ENCODE measurements at places on chromosomes 6 and 20.

- peaks cover 41% of the 10 kb centered on the region for H3K4me1 ChIP-seq
- DNase-seq: no peak
- H3K4me3 ChIP-seq: no peak overlapping the region
- H3K27ac ChIP-seq: no peak overlapping the region
- H3K27me3 ChIP-seq: no peaks in the 10 kb centered on the region
These were observed 71.5 kb downstream of the RPP40 start for GRCh38 chr6:4932228-4932903.

GRCh38 chr6:69774740-69775584 is 21.8 kb downstream of the LMBRD1 start:
- no peak overlapping the region for H3K4me3 ChIP-seq
- DNase-seq: no peak
- H3K4me1 ChIP-seq: peaks cover 14% of the 10 kb centered on the region
- H3K27me3 ChIP-seq: no peaks in the 10 kb centered on the region
- H3K36me3 ChIP-seq: peaks cover 32% of the 10 kb centered on the region

DNA sequence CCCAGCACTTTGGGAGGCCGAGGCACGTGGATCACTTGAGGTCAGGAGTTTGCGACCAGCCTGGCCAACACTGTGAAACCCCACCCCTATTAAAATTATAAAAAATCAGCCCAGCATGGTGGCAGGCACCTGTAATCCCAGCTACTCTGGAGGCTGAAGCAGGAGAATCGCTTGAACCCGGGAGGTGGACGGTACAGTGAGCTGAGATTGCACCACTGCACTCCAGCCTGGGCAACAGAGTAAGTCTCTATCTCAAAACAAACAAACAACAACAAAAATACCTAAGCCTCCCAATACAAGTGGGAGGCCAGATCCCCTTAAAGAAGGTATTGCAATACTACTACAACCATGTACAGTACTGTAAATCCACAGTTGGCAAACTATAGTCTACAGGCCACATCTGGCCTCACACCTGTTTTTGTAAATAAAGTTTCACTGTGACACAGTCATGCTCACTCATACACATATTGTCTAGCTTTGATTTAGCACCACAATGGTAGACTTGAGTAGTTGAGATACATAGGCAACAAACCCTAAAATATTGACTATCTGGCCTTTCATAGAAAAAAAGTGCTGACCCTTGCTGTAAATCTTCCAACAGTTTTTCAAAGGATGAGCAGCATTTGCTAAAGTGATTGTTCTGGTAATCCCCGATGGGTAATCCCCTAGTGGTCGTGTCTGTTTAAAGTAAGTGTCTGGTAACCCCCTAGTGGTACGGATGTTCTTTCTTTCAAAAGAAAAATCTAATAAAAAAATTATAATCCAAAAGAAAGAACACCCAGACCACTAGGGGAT is 202.0 kb downstream of the RNGTT start:
- DNase-seq: no peak
- peaks cover 3% of the 10 kb centered on the region for H3K36me3 ChIP-seq
- no peak overlapping the region for H3K4me3 ChIP-seq
- no peaks in the 10 kb centered on the region for H3K4me1 ChIP-seq
- H3K27me3 ChIP-seq: no peaks in the 10 kb centered on the region
- no peak overlapping the region for H3K27ac ChIP-seq

GRCh38 chr20:17558154-17558940 is 11.5 kb upstream of the DSTN start:
- peaks cover 15% of the 10 kb centered on the region for H3K4me1 ChIP-seq
- H3K27me3 ChIP-seq: no peaks in the 10 kb centered on the region
- peak; percentile 57 for DNase-seq

GRCh38 chr6:100336876-100337275 is 127.8 kb downstream of the SIM1 start:
- H3K27ac ChIP-seq: no peak overlapping the region
- peaks cover 13% of the 10 kb centered on the region for H3K27me3 ChIP-seq
- H3K4me1 ChIP-seq: no peaks in the 10 kb centered on the region
- H3K4me3 ChIP-seq: no peak overlapping the region

GRCh38 chr6:36302227-36302976 is 32.5 kb downstream of the PNPLA1 start:
- H3K36me3 ChIP-seq: no peaks in the 10 kb centered on the region
- H3K4me1 ChIP-seq: peaks cover 8% of the 10 kb centered on the region
- peak; percentile 83 for DNase-seq
- H3K4me3 ChIP-seq: no peak overlapping the region
- peaks cover 17% of the 10 kb centered on the region for H3K27me3 ChIP-seq
- H3K27ac ChIP-seq: no peak overlapping the region

DNA sequence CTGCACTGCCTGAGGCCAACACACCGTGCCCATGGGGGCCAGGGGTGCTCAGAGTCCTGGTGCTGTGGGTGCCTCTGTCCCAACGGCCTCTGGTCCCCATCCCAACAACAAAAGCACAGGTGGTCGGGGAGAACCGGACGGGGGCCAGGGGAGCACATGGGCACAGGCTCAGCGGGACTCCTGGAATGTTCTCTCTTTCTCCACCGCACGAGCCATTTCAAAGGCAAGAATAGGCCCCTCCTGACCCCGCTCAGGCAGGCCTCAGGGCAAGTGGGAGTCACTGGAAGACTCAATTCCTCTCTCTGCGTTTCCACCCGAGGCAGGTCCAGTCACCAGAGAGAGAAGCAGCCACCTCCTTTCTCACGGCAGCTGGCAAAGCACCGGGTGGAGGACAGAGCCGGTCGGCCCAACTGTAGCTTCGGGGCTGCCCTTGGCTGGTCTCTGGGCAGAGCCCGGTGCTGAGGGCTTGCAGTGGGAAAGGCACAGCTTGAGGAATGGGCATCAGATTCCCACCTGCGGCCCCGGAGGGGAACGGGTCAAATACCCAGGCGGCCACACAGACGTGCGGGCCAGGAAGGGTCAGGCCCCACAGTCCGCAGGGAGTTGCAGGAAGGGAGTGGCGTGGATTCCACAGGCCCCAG is 55.2 kb downstream of the KCNQ2 start:
- no peaks in the 10 kb centered on the region for H3K27me3 ChIP-seq
- H3K4me1 ChIP-seq: no peaks in the 10 kb centered on the region
- H3K4me3 ChIP-seq: no peak overlapping the region
- DNase-seq: no peak

DNA sequence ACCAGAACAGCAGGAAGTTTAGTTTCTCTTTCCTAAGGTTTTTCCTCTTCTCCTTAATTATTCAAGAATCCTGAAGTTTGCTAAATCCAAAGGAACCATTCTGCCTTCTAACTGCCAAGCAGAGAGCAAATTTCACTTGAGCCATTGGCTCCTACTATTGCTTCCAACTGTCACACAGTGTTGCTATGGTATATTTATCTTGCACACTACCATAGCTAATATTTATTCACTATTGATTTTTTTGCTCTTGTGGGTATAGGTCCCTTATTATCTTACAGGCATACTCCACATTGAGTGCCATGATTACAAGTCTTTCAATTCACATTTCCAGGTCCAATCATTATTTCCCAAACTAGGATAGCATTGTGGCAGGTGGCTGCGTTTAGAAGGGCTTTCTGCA is 266.7 kb upstream of the FLRT3 start:
- no peak overlapping the region for H3K27ac ChIP-seq
- no peaks in the 10 kb centered on the region for H3K36me3 ChIP-seq
- no peak overlapping the region for H3K4me3 ChIP-seq

- no peak overlapping the region for H3K27ac ChIP-seq
- no peak for DNase-seq
- H3K27me3 ChIP-seq: peaks cover 69% of the 10 kb centered on the region
- peaks cover 10% of the 10 kb centered on the region for H3K4me1 ChIP-seq
- no peak overlapping the region for H3K4me3 ChIP-seq
- H3K36me3 ChIP-seq: no peaks in the 10 kb centered on the region
These were observed 2.6 kb downstream of the DSE start for GRCh38 chr6:116373300-116373699.

- H3K4me1 ChIP-seq: peaks cover 38% of the 10 kb centered on the region
- peak overlapping the region; percentile 25 for H3K4me3 ChIP-seq
- no peak for DNase-seq
- H3K36me3 ChIP-seq: peaks cover 26% of the 10 kb centered on the region
These were observed 3.5 kb downstream of the CUL9 start for GRCh38 chr6:43185391-43185985.

GRCh38 chr6:119090256-119090655 is 11.8 kb upstream of the FAM184A start:
- H3K27me3 ChIP-seq: peaks cover 7% of the 10 kb centered on the region
- no peaks in the 10 kb centered on the region for H3K36me3 ChIP-seq
- no peak overlapping the region for H3K27ac ChIP-seq
- H3K4me1 ChIP-seq: no peaks in the 10 kb centered on the region
- no peak overlapping the region for H3K4me3 ChIP-seq

GRCh38 chr6:169310983-169311382 is 57.3 kb upstream of the THBS2 start:
- H3K4me1 ChIP-seq: no peaks in the 10 kb centered on the region
- DNase-seq: no peak
- no peak overlapping the region for H3K27ac ChIP-seq
- H3K4me3 ChIP-seq: no peak overlapping the region
- H3K27me3 ChIP-seq: peaks cover 2% of the 10 kb centered on the region

GRCh38 chr6:77030929-77031674 is 432.2 kb downstream of the HTR1B start:
- no peak for DNase-seq
- H3K36me3 ChIP-seq: no peaks in the 10 kb centered on the region
- H3K4me1 ChIP-seq: no peaks in the 10 kb centered on the region
- H3K27me3 ChIP-seq: no peaks in the 10 kb centered on the region
- no peak overlapping the region for H3K27ac ChIP-seq

GRCh38 chr20:32764005-32764960 is 2.1 kb downstream of the DNMT3B start:
- no peak overlapping the region for H3K27ac ChIP-seq
- H3K36me3 ChIP-seq: no peaks in the 10 kb centered on the region
- peaks cover 16% of the 10 kb centered on the region for H3K4me1 ChIP-seq

DNA sequence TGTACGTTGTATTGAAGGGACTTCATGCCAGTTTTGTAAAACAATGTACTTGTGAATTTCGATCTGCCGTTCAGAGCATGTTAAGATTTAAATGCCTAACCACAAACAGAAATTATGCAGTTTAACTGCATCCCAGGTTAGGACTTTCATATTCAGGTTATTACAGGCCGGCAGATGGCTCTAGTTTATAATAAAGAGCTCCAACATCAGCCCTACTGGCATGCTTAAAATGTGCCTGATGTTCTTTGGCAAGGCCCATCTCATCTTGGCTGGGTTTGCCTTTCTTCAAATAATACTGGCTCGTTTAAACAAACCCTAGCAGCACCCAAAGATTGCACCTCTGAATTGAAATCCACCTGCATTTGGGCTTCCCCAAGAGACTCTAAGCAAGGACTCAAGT is 169.3 kb upstream of the RIN2 start:
- no peak for DNase-seq
- no peaks in the 10 kb centered on the region for H3K27me3 ChIP-seq
- no peaks in the 10 kb centered on the region for H3K36me3 ChIP-seq

DNA sequence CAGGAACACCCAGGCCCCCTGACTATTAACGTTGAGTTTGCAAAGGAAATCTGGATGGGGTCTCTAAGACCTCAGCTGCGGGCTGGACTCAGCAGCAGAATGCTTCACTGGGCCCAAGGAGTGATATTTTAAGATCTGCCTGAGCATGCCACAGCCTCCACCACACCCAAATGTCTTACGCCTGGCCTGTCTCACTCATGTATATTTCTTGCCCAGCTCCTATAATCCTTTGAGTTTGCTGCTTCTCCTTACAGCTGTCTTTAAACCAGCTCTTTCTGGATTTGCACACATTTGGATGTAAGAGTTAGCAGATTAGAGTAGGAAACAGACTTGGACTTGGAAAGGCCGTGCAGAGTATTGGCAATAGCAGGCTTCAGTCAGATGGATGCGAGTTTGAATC is 16.4 kb downstream of the CASS4 start:
- H3K27me3 ChIP-seq: no peaks in the 10 kb centered on the region
- peaks cover 21% of the 10 kb centered on the region for H3K36me3 ChIP-seq
- H3K4me3 ChIP-seq: no peak overlapping the region

- no peaks in the 10 kb centered on the region for H3K27me3 ChIP-seq
- no peak for DNase-seq
- H3K36me3 ChIP-seq: peaks cover 2% of the 10 kb centered on the region
- H3K27ac ChIP-seq: no peak overlapping the region
These were observed 23.0 kb downstream of the LAMA5 start for GRCh38 chr20:62344092-62344491.

GRCh38 chr6:2099870-2100269 is 145.5 kb downstream of the GMDS start:
- H3K4me1 ChIP-seq: no peaks in the 10 kb centered on the region
- H3K27me3 ChIP-seq: peaks cover 11% of the 10 kb centered on the region
- no peak overlapping the region for H3K27ac ChIP-seq
- no peaks in the 10 kb centered on the region for H3K36me3 ChIP-seq
- no peak for DNase-seq
- H3K4me3 ChIP-seq: no peak overlapping the region

- DNase-seq: no peak
- H3K36me3 ChIP-seq: no peaks in the 10 kb centered on the region
- no peaks in the 10 kb centered on the region for H3K27me3 ChIP-seq
- H3K27ac ChIP-seq: no peak overlapping the region
- no peak overlapping the region for H3K4me3 ChIP-seq
These were observed 29.2 kb downstream of the AKAP7 start for GRCh38 chr6:131164506-131164905.

- H3K27me3 ChIP-seq: peaks cover 52% of the 10 kb centered on the region
- H3K4me1 ChIP-seq: peaks cover 24% of the 10 kb centered on the region
- H3K4me3 ChIP-seq: peak overlapping the region; percentile 52
- no peak overlapping the region for H3K27ac ChIP-seq
- peak; percentile 63 for DNase-seq
- H3K36me3 ChIP-seq: peaks cover 2% of the 10 kb centered on the region
These were observed 8.6 kb downstream of the NKX2-2 start for GRCh38 chr20:21505161-21505809.

- no peaks in the 10 kb centered on the region for H3K36me3 ChIP-seq
- H3K4me1 ChIP-seq: no peaks in the 10 kb centered on the region
- no peak for DNase-seq
- H3K27ac ChIP-seq: no peak overlapping the region
These were observed 149.9 kb upstream of the QKI start for GRCh38 chr6:163264662-163265035.

- H3K4me1 ChIP-seq: peaks cover 42% of the 10 kb centered on the region
- no peak for DNase-seq
- H3K27me3 ChIP-seq: peaks cover 18% of the 10 kb centered on the region
- H3K27ac ChIP-seq: peak overlapping the region; percentile 93
These were observed 427 bp upstream of the NFKBIE start for GRCh38 chr6:44265722-44266233.

DNA sequence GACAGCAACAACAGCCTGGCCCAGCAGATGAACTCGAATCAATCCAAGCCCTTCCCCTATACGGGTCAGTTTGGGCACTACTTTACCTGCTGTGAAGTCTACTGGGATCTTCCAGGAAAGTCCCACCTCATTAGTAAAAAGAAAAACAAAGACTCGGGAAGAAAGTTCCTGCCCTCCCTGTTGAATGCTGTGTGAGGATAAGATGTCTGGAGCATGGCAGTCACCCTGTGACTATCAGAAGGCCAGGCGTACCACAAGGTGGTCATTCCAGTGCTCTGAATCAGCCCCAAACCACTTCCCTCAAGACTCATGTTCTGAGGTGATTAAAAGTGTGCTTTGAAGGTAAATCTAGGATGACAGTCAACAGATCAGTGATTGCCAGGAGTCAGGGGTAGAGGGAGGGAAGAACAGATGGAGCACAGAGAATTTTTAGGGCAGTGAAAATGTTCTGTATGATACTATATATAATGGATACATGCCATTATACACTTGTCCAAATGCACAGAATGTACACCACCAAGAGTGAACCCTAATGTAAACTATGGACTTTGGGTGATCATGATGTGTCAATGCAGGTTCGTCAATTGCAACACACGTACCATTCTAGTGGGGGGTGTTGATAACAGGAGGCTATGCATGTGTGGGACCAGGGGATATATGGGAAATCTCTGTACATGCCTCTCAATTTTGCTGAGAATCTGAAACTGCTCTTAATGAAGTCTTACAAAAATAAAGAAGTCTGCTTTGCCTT is 14.7 kb downstream of the FKBP1A start:
- H3K4me3 ChIP-seq: peak overlapping the region; percentile 48
- no peaks in the 10 kb centered on the region for H3K27me3 ChIP-seq
- H3K4me1 ChIP-seq: peaks cover 84% of the 10 kb centered on the region
- no peak for DNase-seq
- H3K36me3 ChIP-seq: peaks cover 43% of the 10 kb centered on the region
- H3K27ac ChIP-seq: peak overlapping the region; percentile 71

Measured in T-helper 2 cell treated with Interferon-gamma antibody and Interleukin-4, amounts not matched to agents 5 μg/mL and 100 μg/mL, for 36 hours (primary cell).